ENCODE measurements at places on chromosomes 5 and 9. TPM values are rescaled to one million over a fixed set of nuclear protein-coding genes. Genes with fewer than 3 reads are reported as not detected.

DNA sequence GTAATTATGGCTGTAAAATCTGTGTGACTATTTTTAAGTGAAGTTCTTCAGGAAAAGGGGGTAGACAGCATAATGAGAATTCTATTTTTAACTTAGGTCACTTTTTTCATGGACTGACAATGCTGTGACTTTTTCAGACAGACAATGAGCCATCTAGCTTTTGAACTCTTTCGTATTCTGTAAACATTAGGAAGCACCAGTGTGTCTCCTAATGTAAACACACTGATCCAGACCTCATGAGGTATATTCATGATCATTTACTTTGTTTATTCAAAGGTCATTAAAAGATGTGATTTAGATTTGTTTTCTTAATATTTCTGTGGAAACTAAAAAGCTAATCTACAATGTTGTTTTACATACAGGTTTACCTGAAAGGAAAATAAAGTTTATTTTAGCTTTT lies 352.6 kb downstream of the ADGRV1 start:
- peaks cover 25% of the 10 kb centered on the region for H3K4me1 ChIP-seq
- no peak overlapping the region for H3K4me3 ChIP-seq
- H3K36me3 ChIP-seq, result no peaks in the 10 kb centered on the region
- no peak for DNase-seq
- H3K27me3 ChIP-seq, result no peaks in the 10 kb centered on the region
- H3K27ac ChIP-seq, result no peak overlapping the region

The SLC44A1 gene
- total RNA-seq, result 74.4 TPM

The HRCT1 gene
- not detected for total RNA-seq

DNA sequence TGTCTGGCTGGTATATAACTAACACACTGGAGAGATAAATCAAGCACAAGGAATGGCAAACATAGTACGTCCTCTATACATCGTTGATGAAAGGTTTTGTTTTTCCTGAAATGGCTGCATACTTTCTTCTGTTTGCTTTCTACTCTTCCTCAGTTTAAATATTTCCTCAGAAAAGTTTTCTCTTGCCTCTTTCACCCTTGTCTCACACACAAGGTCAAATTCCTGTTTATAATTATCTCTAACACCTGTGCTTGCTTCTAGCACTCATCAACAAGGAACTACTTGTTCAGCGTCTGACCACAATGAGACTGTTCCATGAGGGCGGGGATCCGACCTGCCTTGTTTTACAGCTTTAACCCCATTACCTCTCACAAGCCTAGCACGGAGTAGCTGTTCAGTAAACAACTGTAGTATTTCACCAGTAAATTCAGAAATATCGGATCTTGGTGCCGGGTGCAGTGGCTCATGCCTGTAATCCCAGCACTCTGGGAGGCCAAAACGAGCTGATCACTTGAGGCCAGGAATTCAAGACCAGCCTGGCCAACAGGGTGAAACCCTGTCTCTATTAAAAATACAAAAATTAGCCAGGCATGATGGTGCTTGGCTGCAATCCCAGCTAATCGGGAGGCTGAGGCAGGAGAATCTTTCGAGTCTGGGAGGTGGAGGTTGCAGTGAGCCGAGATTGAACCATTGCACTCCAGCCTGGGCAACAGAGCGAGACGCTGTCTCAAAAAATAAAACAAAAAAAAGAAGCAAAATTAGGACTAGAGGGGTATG lies 37.0 kb downstream of the NR6A1 start:
- H3K4me3 ChIP-seq, result no peak overlapping the region
- no peak for DNase-seq
- peak overlapping the region; percentile 68 for H3K27ac ChIP-seq
- no peaks in the 10 kb centered on the region for H3K36me3 ChIP-seq

DNA sequence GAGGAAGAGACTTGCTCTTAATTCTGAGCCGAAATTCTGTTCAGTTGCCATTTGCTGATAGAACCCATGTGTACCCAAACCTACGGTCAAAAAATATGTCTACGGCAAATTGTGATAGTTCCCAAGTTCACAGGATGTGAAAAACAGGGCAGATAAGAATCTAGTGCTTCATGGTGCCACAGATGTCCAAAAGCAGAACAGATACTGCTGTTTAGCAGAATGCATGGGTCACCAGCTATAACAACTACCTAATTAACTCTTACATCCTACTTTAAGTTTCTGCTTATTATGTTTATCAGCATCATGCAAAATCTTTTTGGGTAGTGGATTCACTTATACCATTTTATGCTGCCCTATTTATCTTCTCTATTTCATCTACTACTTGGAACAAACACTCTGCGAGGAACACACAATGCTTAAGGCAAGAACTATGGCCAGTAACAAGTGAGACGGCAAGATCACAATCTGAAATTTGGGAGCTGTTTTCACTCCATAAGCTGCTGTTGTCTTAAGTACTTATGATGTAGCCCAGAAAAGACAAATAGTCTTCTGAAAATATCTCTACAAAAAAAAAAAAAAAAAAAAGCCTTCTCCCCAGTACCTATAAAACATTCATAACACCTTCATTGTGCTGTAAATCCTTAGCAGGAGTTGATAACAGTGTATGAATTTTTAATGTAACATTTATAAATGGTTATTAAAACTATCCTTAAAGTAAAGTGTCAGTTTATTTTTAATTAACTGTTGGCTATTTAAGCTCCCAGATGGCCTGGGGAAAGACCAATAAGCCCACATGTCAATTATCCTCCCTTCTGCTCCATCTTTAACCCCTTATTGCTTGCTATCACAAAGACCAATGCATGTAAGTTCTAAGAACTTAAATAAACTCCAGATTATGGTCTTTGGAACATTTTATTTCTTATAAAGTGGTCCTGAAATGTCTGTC lies 232.3 kb downstream of the TLR4 start:
- H3K4me1 ChIP-seq, result no peaks in the 10 kb centered on the region
- H3K36me3 ChIP-seq, result no peaks in the 10 kb centered on the region
- no peak overlapping the region for H3K4me3 ChIP-seq
- DNase-seq, result no peak

The TRIP13 gene
- total RNA-seq, result 44.4 TPM

DNA sequence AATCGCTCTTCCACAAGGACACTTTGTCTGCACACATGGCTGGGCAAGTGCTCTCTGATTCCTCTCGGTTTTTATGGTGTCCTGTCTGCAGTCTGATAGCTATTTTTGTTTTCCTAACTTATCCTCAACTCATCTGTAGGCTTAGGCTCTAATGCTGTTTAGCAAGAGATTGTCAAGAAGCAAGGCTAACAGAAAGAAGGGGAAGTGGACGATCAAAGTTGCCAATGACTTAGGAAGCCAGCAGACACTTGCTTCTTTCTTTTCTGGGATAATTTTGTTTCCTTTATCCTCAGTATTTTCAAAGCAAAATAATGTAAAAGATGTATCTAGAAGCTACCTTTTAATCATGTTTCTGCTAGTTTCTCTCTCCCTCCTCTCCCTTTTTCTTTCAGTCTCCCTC lies 130.7 kb downstream of the PRKACG start:
- no peaks in the 10 kb centered on the region for H3K27me3 ChIP-seq
- H3K4me1 ChIP-seq, result no peaks in the 10 kb centered on the region
- no peaks in the 10 kb centered on the region for H3K36me3 ChIP-seq
- no peak overlapping the region for H3K27ac ChIP-seq

- no peaks in the 10 kb centered on the region for H3K27me3 ChIP-seq
- H3K4me1 ChIP-seq, result peaks cover 33% of the 10 kb centered on the region
- H3K36me3 ChIP-seq, result no peaks in the 10 kb centered on the region
- DNase-seq, result no peak
- H3K4me3 ChIP-seq, result no peak overlapping the region
Observed at GRCh38 chr5:119322948-119323537, 32.8 kb upstream of the TNFAIP8 start.

- no peak for DNase-seq
- no peaks in the 10 kb centered on the region for H3K4me1 ChIP-seq
- no peaks in the 10 kb centered on the region for H3K36me3 ChIP-seq
- H3K27ac ChIP-seq, result no peak overlapping the region
- no peak overlapping the region for H3K4me3 ChIP-seq
Observed at GRCh38 chr5:75536147-75536546, 24.5 kb downstream of the POLK start.

GRCh38 chr5:113678924-113679575 lies 165.6 kb downstream of the YTHDC2 start:
- DNase-seq, result peak; percentile 78
- peaks cover 13% of the 10 kb centered on the region for H3K4me1 ChIP-seq
- H3K36me3 ChIP-seq, result peaks cover 3% of the 10 kb centered on the region
- H3K27ac ChIP-seq, result no peak overlapping the region
- no peak overlapping the region for H3K4me3 ChIP-seq

DNA sequence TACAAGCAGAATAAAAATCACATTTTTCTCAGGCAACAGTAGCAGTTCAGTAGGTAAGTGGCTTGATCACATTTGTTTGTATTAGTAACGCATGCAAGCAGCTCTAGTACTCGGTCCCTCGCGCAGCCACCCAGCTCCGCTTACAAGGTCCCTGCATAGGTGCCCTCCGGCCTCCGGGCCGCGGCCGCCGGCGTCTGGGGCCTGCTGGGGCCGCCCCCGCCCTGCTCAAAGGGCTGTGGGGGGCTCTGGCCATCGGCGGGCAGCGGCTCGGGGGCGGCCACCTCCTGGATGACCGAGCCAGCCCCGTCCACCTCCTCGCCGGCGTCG lies 50.2 kb upstream of the UBAC1 start:
- no peaks in the 10 kb centered on the region for H3K36me3 ChIP-seq
- no peak overlapping the region for H3K4me3 ChIP-seq
- DNase-seq, result no peak
- peaks cover 14% of the 10 kb centered on the region for H3K4me1 ChIP-seq

DNA sequence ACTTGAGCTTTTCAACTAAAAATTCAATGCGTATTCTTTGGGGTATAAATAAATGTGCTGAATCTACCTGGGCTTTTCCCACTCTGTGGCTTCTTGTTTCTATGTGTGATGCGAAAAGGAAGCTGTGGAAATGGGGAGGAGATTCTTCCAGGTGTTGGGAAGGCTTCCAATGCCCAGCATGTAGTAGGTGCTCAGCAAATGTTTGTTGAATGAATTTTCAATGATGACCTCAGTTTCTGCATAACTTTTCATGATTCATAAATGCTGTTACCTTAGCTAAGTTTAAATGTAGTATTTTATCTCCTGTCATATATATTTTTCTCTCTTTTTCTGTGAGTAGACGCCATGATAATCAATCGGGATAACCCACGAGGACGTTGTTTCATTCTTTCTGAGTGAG lies 25.6 kb upstream of the KCNMB1 start:
- H3K4me1 ChIP-seq, result no peaks in the 10 kb centered on the region
- no peak for DNase-seq
- no peak overlapping the region for H3K4me3 ChIP-seq
- no peaks in the 10 kb centered on the region for H3K36me3 ChIP-seq
- no peaks in the 10 kb centered on the region for H3K27me3 ChIP-seq
- no peak overlapping the region for H3K27ac ChIP-seq

GRCh38 chr9:113503131-113503541 lies 39.6 kb downstream of the RGS3 start:
- no peak for DNase-seq
- no peaks in the 10 kb centered on the region for H3K36me3 ChIP-seq
- no peaks in the 10 kb centered on the region for H3K27me3 ChIP-seq
- H3K4me3 ChIP-seq, result no peak overlapping the region

- no peak overlapping the region for H3K27ac ChIP-seq
- peaks cover 62% of the 10 kb centered on the region for H3K4me1 ChIP-seq
Observed at GRCh38 chr5:158699298-158699880, 400.3 kb downstream of the EBF1 start.

DNA sequence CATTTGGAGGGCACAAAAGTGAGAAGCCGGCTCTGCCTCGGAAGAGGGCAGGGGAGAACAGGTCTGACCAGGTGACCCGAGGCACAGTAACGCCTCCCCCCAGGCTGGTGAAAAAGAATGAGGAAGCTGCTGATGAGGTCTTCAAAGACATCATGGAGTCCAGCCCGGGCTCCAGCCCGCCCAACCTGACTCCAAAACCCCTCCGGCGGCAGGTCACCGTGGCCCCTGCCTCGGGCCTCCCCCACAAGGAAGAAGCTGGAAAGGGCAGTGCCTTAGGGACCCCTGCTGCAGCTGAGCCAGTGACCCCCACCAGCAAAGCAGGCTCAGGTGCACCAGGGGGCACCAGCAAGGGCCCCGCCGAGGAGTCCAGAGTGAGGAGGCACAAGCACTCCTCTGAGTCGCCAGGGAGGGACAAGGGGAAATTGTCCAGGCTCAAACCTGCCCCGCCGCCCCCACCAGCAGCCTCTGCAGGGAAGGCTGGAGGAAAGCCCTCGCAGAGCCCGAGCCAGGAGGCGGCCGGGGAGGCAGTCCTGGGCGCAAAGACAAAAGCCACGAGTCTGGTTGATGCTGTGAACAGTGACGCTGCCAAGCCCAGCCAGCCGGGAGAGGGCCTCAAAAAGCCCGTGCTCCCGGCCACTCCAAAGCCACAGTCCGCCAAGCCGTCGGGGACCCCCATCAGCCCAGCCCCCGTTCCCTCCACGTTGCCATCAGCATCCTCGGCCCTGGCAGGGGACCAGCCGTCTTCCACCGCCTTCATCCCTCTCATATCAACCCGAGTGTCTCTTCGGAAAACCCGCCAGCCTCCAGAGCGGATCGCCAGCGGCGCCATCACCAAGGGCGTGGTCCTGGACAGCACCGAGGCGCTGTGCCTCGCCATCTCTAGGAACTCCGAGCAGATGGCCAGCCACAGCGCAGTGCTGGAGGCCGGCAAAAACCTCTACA lies 11.8 kb downstream of the QRFP start:
- H3K27me3 ChIP-seq, result no peaks in the 10 kb centered on the region
- H3K4me3 ChIP-seq, result no peak overlapping the region
- DNase-seq, result no peak

The PITX1 gene
- total RNA-seq, result not detected

DNA sequence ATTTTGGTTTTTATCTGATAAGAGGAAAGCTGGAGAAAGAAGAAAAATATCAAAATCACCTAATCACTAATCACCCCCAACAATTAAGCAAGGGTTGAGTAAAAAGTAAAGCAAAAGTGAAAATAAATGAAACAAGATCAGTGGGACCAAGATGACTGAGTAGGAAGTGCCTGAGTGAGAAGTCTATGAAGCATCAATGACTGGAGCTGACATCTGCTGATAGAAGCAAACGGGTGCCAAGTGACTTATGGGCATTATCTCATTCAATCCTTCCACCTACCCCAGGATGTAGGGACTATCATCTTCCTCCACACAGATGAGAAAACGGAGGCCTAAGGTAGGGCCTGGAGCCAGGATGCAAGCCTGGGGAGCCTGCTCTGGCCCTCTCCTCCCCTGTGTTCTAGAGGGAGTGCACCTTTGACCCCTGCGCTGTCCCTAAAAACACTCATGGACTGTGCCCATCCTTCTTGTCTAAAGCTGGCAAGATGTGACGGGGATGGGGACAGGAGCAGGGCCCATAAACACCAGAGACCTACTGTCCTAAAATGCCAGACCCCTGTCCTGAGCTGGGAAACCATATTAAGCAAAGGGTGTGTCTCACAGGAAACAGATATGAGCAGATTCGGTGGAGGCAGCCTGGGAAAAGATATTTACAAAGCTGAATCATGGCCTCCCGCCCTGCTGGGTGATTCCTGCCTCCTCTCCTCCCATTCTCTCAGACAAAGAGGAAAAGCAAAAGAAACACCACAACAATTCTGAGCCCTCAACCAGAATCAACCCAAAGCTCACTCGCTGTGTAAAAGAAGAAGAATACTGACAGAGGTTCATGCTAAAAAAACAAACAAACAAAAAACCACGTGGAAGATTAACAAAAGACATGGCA lies 116.0 kb downstream of the AUH start:
- no peaks in the 10 kb centered on the region for H3K36me3 ChIP-seq
- no peak overlapping the region for H3K27ac ChIP-seq
- H3K4me3 ChIP-seq, result no peak overlapping the region

The VCAN gene
- total RNA-seq, result 404 TPM

- no peak for DNase-seq
- no peaks in the 10 kb centered on the region for H3K27me3 ChIP-seq
- H3K4me3 ChIP-seq, result no peak overlapping the region
Observed at GRCh38 chr9:4180907-4181605, 118.8 kb downstream of the GLIS3 start.
